ENCODE measurements at places on chromosomes 7 and 10.

DNA sequence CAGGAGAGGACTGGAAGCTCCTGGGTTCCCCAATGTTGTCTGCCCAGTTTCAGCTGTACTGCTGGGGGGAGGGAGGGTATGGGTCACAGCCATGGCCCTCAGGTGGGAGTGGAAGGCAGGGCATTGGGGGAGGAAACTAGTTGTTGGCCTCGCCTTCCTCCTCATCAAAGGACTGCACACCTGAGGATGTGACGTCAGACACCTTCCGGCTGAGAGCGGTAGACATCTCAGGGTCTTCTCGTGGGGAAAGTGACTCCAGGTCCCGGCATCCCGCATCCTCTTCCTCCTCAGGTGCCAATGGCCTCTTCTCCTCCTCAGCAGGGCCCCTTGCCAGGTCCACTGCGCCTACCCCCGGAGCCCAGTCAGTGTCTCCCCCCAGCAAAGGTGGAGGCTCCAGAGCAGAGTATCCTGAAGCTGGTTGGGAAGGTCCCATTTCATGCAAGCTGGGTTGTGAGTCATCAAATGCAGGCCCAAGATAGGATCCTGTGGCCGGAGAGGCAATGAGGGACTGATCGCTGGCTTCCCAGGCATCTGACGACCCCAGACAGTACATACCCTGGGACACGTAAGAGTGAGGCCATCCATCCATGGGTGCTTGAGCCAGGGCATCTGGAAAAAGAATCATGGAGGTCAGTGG, 6.0 kb downstream of the FAM131B start:
- no peak for DNase-seq

DNA sequence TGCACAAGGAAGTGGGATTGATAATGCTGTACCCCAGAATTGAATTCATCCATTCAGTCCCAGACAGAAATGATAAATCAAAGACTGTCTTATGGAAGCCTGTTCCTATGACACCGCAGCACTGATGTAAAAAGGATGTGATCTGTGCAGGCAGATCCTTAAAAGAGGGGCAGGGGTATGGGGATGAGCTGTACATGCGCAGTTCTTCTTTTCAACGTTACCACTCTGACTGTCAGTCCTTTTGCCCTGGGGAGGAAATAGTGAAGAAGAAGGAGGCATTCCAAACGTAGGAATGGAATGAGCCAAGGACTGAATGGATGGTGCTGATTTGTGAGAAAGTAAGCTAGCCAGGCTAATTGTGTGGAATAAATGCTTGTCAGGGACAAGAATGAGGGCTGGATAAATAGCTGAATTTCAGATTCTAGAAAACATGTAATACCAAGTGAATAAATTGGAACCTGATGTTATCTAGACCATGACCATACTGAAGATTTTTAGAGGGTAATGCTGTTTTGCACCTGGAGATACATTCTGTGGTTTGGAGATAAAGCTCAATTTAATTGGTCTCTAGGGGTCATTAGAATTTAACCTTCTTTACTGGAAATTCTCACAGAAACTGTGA, 509.3 kb downstream of the SORCS3 start:
- DNase-seq: no peak

- no peak for DNase-seq
Observed at GRCh38 chr10:75099952-75100763, 11.3 kb upstream of the SAMD8 start.

DNA sequence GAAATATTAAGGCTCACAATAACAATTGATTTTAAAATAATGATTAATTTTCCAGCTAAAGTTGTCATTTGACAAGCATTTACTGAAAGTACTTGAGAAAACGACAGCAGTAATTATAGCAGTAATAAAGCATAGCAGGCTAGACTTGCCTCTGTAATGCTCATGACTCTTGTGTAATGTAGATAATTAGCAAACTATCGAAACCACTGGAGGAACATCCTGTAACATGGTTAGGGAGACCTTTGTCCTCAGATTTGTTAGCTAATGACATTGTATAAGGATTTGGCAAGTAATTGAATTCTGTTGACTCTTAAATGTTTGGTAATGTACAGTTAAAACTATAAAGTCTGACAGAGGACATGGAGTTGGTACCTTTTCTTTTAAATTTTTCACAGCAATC, 24.8 kb downstream of the ARL4A start:
- DNase-seq: no peak

- no peak for DNase-seq
Observed at GRCh38 chr10:133128126-133129070, 31.6 kb upstream of the KNDC1 start.

GRCh38 chr10:77116904-77117303, 520.7 kb downstream of the KCNMA1 start:
- DNase-seq: no peak

DNA sequence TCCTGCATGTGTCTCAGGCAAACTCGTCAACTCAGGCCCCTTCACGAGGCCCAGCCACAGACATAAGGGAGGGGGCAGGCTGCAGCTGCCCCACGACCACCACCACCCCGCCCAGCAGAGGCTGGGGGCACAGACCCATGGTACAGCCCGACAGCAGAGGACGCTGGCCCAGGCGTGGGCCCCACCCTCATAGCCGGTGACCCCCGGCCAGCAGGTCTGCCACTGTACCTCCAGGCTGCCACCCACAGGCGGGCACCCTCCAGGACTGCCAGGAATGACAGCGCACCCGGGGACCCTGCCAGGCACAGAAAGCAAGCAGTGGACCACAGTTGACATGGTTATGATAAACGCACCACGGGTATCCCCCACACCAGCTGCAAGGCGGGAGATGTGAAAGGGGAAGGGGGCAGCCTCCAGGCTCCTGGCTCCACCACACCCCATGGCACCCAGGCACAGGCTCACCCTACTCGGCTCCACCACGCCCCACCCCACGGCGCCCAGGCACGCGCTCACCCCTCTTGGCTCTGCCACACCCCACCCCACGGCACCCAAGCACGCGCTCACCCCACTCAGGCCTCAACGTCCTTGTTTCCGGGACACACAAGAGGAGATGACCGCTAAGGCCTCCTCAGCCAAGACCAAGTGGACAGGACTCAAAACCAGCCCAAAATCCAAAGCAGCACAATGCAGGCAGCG, 135.9 kb downstream of the MAD1L1 start:
- DNase-seq: no peak

- no peak for DNase-seq
Observed at GRCh38 chr7:125383324-125383723, 453.7 kb upstream of the POT1 start.

DNA sequence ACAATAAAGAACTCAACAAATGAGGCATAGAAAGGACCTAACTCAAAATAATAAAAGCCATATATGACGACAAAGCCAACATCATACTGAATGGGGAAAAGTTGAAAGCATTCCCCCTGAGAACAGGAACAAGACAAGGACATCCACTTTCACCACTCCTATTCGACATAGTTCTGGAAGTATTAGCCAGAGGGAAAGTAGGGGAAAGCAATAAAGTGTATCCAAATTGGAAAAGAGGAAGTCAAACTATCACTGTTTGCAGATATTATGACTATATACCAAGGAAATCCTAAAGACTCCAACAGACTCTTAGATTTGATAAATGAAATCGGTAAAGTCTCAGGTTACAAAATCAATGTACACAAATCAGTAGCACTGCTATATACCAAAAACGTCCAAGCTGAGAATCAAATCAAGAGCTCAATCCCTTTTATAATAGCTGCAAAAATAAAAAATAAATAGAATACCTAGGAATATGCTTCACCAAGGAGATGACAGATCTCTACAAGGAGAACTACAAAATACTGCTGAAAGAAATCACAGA, 4.8 kb downstream of the ANXA7 start:
- DNase-seq: no peak

DNA sequence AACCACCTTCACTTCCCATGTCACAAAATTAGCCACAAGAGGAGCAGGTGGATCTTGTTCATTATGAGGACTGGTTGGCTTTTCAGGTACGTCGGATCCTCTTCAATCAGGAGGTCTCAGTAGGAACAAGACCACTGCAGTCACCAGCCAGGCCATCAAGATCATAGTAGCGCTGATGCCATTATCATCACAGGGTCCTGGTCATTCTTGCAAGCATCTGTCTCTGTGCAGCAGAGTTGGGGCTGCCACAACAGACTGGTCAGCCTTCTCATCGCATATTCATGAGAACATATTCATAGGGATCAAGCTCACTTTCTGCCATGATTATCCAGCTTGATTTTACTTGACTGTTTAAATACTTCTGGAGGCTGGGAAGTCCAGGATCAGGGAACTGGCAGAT, 67.1 kb downstream of the ADCYAP1R1 start:
- DNase-seq: no peak

DNA sequence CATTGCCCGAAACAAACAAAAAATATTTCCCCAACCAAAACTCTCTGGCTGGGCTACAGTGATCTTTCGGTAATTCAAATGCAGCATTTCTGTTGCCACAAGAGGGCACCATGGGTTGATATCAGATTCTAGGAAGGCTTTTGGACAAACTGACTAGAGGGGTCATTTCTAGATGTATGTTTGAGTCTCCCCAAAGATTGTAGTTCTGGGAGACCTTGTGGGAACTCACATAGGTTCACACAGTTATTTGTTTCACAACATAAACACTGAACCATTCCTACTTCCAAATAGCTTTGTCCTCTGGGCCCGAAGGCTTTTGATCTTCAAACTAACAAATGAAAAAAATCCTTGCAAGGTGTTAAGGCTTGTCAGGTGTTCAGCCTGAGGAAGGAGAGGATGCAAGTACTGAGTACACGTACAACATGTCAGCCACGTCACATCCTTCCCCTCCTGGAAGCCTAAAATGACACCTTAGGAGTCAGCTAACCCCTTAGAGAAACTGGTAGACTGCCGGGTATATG, 37.0 kb upstream of the IL15RA start:
- peak; percentile 94 for DNase-seq

DNA sequence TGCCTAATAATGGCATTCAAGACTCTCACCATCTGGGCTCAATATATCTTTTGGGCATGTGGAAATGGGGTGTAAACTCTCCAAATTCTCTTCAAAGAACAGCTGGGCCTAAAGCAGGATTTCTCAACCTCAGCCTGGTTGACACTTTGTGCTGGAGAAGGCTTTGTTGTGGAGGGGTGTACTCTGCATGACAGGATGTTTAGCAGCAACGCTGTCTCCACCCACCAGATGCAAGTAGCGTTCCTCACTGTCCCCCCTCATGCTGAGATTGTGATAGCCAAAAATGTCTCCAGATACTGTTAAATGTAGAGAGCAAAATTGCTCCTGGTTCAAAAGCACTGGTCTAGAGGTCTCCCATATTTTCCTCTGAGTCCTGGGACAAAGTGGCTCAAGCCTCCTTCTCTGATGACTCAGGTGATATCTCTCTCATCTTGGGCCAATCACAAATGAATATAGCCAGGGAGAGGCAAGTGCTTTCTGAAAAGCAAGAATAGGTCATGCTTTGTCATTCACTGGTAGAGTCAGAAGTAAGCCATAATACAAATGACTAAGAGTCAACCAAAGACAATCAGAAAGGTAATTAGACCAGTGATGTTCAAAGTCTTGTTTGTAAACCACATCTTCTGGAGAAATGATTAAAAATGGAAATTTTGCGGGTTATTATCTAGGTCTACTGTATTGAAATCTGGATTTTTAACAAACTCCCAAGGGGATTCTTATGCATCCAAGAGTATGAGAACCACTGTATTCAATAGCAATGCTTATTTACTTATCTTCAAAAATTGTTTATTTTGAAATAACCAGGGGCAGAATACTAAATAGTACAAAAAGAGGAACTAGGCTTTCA, 330.8 kb downstream of the PTEN start:
- DNase-seq: no peak

GRCh38 chr10:69718951-69719350, 82.8 kb upstream of the COL13A1 start:
- no peak for DNase-seq

GRCh38 chr7:106056513-106057203, 55.5 kb downstream of the SYPL1 start:
- no peak for DNase-seq

GRCh38 chr10:51700228-51700817, 928 bp upstream of the CSTF2T start:
- DNase-seq: no peak

DNA sequence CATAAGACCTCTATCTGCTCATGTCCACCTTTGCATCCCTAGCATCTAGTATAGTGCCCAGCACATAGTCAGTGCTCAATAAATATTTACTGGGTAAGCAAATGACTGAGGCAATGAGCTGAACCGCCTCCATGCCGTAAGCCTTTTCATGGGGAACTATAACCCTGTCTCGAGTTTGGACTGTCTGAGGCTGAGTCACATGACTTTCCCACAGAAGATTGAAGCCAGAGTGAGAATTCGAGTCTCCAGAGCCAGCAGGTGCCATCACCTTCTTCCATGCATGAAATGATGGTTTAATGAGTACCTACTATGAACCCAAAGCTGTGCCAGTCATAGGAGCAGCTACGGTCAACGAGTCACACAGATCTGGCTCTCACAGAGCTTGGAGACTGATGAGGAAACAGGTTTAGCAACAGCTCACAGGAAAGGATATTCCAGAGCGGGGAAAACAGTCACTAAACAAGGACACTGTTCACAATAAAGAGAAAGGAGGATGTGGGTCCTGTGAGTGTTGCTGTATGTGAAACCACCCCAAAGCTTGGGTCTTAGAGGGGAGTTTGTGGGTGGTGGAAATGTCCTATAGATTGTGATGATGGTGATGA, 75.2 kb downstream of the TEX36 start:
- DNase-seq: no peak

- no peak for DNase-seq
Observed at GRCh38 chr7:124085179-124085578, 52.3 kb upstream of the TMEM229A start.

GRCh38 chr10:34689053-34689452, 126.0 kb downstream of the PARD3 start:
- peak; percentile 64 for DNase-seq

DNA sequence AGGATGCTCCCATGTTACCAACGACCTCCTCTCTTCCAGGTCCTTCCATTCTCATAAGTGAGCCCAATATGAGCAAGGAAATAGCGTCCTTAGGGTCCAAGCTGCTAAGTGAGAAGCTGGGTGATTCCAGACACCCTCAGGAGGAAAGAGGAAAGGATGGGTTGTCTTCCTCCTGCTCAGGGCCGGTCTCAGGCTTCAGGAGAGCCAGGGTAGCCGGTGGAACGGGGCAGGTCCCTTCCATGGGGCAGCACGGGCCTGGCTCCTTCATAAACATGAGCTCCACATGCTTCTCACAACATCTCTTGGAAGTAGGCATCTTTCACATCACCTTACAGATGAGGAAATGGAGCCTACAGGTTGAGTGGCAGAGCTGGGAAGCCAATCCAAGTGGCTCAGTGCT, 12.7 kb downstream of the SLIT1 start:
- no peak for DNase-seq

DNA sequence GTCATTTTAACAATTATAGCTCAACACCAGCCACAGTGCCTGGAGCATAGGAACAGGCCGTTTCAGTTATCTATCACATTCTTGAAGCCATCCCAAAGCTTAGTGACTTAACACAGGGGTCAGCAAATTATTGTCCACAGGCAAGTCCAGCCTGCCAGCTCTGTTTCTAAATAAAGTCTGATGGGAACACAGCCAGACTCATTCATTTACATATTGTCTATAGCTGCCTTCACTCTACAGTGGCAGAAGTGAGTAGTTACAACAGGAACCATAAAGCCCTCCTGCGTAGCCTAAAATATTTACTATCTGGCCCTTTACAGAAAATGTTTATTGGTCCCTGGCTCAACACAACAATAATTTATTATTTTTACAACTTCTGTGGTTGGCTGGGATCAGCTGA, 407.5 kb upstream of the AUTS2 start:
- no peak for DNase-seq

- DNase-seq: no peak
Observed at GRCh38 chr7:7565746-7566650, 686 bp upstream of the MIOS start.
